Dermis blood vessel endothelial cell (primary cell): ENCODE measurements at places on chromosomes 7 and 10. TPM values are rescaled to one million over a fixed set of nuclear protein-coding genes. Genes with fewer than 3 reads are reported as not detected.

DNA sequence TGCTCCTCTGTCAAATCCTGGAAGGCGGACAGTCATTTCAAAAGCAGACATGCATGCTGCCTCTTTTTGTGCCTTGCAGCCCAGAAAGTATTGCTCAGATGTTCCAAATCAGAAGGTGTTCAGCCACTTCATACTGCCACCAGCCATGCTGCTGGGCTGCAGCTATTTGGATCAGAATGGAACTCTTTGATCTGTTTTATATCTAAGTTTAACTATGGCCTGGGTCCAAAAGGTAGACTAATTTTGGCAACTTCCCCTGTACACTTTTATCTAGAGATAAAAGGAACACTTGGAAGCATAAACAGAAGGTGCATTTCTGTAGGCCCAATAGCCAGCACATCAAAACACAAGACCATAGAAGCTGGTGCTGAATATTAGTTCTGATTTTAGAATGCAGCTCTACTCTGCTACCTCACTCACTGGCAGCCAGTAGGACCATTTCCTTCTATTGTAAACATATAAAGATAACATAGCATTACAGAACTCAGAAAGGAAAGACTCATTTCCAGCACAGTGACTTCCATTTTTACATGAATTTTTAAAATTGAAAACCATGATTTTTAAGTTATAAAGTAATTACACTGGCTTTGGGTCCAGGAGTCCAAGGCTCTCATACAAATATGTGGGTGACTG, 143.1 kb upstream of the CAV2 start:
- DNase-seq, result peak; percentile 60

GRCh38 chr7:149196705-149197171, 1.4 kb downstream of the ZNF282 start:
- peak; percentile 38 for DNase-seq

GRCh38 chr7:116500078-116500853, 728 bp downstream of the CAV2 start:
- DNase-seq, result peak; percentile 72

GRCh38 chr7:96901822-96902445, 103.4 kb upstream of the DLX6 start:
- DNase-seq, result no peak

GRCh38 chr7:32204361-32205018, 134.3 kb upstream of the PDE1C start:
- DNase-seq, result peak; percentile 85

DNA sequence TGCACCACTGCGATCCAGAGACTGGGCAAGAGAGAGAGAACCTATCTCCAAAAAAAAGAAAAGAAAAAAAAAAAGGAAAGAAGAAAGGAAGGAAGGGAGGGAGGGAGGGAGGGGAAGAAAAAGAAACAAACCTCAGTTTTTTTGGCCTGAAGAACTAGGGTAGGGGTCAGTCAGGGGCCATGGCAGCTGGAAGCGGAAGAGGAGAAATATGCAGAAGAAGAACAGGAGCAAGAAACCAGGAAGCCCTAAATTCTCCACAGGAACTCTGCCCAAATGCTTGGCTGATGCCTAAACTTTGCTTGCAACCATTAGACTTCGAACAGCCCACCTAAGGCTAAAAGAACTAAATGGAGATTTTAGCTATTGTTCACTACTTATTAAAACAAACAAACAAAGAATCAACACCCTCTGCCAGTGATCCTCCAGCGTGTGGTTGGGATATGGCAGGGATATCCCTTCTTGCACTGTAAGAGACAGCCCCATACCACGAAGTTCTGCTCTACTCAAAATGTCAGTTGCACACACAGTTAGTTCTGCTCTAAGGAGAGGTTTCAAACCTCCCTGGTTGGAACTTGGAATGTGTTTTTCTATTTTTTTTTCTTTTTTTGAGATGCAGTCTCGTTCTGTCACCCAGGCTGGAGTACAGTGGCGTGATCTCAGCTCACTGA, 139.5 kb downstream of the FAM107B start:
- DNase-seq, result no peak

DNA sequence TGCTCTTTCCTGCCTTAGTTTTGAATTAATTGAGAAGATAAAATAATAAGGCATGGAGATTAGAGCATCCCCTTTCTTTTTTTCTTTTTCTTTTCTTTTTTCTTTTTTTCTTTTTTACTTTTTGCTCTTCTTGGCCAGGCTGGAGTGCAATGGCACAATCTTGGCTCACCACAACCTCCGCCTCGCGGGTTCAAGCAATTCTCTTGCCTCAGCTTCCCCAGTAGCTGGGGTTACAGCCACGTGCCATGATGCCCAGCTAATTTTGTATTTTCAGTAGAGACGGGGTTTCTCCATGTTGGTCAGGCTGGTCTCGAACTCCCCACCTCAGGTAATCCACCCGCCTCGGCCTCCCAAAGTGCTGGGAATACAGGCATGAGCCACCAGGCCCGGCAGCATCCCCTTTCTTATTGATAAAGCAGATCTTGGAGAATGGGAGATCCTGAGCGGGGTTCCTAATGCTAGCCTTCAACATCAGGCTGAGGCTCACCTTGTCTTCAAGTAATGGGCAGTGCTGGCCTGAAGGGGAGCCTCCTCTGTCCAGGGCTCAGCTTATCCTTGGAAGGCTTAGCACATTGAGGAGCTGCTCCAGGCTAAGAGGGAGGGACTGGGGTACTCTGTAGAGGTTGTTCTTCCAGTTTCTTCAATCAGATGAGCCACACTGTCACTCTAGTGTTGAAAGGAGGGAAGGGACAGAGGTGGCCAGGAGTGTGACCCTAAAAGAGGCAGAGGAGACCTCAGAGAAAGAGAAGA, 27.9 kb downstream of the GSTO2 start:
- DNase-seq, result no peak

DNA sequence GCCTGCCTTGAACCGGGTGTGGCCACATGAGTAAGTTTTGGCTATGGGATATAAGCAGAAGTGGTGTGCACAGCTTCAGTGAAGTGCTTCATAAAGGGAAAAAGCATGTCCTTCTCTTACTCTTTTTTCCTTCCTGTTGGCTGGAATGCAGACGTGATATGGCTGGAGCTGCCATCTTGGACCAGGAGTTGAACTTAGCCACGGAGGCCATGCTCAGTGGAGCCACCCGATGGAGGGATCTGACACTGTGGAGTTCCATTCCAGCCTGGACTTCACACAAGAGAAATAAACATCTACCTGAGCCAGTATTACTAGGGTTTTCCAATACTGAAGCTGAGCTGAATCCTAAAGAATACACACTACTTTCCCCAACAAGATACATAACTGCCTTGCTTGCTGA, 52.3 kb downstream of the CCDC3 start:
- no peak for DNase-seq

- peak; percentile 32 for DNase-seq
Observed at GRCh38 chr7:129351320-129351719, 82.9 kb upstream of the STRIP2 start.

DNA sequence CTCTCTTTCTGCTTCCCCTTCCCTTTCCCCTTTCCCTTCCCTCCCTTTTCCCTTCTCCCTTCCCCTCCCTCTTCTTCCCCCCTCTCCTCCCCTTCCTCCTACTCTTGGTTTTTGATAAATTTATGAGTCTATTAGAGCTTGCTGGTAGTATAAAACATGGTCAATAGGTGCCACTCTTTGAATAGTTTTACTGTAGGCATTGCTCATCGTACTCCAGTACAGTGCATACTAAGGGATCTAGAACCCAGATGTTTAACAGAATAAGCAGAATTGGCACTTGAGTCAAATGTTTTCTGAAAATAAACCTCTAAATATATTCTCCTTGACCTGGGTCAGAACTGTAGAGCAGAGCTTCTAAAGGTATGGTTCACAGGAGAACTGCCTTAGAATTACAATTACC, 126.7 kb downstream of the SORCS3 start:
- DNase-seq, result no peak

DNA sequence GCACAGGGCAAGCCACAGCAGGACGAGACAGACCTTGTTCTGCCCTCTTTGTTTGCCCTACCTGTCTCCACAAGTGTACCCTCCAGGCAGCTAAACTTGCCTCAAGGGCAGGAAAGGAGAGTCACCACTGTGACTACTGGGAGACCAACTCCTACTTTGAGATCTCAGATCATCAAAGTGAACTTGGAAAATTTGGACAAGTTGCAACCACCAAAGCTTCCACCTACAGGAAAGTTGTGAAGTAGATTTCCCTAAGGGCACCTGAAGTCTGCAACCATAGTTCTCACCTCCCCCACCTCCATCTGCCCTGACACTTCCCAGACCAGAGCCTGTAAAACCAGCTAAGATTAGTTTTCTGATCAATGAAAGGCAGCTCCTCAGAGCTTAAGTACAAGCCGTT, 2.5 kb upstream of the WDR91 start:
- DNase-seq, result no peak

DNA sequence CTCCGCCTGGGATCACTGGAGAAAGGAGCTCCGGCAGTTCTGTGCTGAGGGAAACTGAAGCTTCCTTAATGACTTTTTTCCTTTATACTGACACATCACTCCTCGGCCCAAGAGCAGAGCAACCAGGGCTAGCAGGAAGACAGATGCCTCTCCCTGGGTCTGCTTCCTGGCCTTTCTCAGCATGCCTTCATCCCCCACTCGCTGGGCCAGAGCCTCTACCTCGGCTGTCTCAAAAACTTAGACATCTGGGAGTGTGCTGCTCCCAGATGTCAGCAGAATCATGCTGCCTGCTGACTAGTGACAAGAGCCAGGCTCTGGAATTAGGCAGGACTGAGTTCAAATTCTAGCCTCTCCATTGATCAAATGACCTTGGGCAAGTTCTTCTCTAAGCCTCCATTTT, 24.4 kb upstream of the LRRC4 start:
- peak; percentile 13 for DNase-seq

GRCh38 chr10:59623133-59624121, 86.2 kb downstream of the SLC16A9 start:
- DNase-seq, result no peak

DNA sequence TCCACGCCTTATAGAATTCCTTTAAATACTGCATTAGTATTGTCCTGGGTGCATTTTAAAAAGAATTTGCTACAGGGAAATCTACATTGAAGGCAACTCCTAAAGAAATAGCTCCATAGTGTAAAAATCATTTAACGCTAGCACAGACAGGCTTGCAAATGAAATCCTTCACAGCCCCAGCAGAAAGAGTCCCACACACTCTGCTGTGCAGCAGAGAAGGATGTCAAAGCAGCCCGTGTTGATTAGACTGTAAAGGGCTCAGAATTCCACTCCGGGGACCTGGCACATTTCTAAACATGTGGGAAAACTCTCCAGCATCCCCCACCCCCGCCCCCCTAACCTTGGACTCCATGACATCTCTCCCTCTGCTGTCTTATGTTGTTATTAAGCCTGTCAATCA, 176.8 kb downstream of the CALN1 start:
- DNase-seq, result no peak

GRCh38 chr10:61903928-61904344, 2.4 kb downstream of the ARID5B start:
- DNase-seq, result no peak

- no peak for DNase-seq
Observed at GRCh38 chr7:21828841-21829240, 116.9 kb downstream of the CDCA7L start.

GRCh38 chr7:2934211-2934731, 90.2 kb upstream of the GNA12 start:
- no peak for DNase-seq

- DNase-seq, result no peak
Observed at GRCh38 chr7:123936388-123936787, 11.3 kb downstream of the SPAM1 start.

- no peak for DNase-seq
Observed at GRCh38 chr7:111954474-111955381, 251.5 kb downstream of the DOCK4 start.

DNA sequence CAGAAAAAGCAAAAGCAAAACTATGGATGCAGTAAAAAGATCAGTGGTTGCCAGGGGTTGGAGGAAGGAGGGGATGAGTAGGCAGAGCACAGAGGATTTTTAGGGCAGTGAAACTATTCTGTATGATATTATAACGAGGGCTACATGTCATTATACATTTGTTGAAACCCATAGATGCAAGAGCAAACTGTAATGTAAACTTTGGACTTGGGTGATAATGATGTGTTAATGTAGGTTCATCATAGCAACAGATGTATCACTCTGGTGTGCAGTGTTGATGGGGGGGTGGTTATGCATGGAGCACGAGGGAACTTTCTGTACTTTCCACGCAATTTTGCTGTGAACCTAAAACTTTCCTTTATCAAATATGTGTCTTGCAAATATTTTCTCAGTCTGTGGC, 23.2 kb downstream of the SLK start:
- no peak for DNase-seq

DNA sequence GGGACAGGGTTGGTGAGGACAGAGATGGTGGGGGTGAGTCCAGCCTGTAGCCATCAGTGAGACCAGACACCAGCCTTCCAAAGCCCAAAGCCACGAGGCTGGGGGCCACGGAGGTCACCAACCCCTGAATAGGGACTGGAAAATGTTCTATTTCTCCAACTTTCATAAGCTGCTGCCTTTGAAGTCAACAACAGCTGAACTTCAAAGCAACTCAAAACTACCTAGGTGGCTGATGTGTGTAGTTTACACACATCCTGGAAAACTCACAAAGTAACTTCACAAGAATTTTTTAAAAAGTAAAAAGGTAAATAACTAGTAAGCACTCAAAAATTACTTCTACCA, 88.8 kb downstream of the CHST15 start:
- no peak for DNase-seq

- no peak for DNase-seq
Observed at GRCh38 chr7:139066315-139066714, 30.5 kb upstream of the ZC3HAV1L start.

GRCh38 chr10:132455986-132456847, 59.2 kb downstream of the PWWP2B start:
- DNase-seq, result no peak

DNA sequence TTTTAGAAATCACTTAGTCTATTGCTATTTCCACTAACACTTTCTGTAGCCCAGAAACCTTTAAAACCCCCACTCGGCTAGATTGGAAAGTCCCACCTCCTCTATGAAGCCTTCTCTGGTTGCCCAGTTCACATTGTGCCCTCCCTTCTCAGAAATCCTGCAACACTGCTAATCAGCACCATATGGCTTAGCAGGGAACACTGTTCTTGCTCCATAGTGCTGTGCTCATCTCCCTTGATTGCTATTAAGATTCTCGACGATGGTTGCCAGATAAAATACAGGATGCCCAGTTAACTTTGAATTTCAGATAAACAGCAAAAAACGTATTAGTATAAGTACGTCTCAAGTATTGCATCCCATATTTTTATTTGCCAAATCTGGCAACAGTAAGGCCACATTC, 40.1 kb upstream of the XPNPEP1 start:
- no peak for DNase-seq

GRCh38 chr10:62637249-62638061, 167.1 kb upstream of the ADO start:
- DNase-seq, result peak; percentile 13

The CRYGN gene
- not detected in 2 replicates for total RNA-seq

The VAX1 gene
- not detected in 2 replicates for total RNA-seq

The SFTPA1 gene
- not detected in 2 replicates for total RNA-seq

The ASB10 gene
- total RNA-seq, result not detected in 2 replicates

The CLDN4 gene
- total RNA-seq, result 0.51 and 1.2 TPM in 2 replicates

The SORBS1 gene
- 0.68 and 3.6 TPM in 2 replicates for total RNA-seq
